Endothelial cell of umbilical vein (primary cell): ENCODE measurements at places on chromosomes 6 and 20. TPM values are rescaled to one million over a fixed set of nuclear protein-coding genes. Genes with fewer than 3 reads are reported as not detected.

- DNase-seq: no peak
Measured at GRCh38 chr6:87995461-87995860, 52.2 kb upstream of the SPACA1 start.

DNA sequence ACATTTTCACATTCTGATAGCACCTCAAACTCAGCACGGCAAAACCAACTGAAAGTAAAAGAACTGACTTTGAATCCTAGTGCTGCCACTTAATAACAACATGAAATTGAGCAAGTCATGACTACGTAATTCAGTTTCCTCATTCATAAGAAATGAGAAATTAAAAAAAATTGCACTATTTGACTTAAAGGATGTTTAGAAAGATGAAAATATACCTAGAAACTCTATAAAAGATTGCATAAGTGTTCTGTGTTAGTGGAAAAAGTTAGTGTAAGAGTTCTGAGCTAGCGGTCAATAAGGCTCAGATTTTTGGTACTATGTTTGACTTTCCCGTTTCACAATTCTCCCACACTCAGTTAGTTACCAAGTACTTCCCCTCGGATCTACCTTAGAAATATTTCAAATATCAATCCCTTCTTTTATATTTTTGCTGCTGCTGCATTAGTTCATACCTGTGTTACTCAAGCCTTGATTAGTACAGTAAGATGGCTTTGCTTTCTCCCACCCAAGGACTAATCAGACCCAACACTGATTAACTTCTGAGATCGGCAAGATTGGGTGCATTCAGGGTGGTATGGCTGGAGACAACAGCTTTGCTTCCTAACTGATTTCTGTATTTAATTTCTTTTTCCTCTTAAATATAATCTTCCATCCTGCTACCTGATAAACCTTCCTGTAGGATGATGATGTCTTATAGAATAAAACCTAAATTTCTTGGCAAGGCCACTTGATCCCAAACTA is 25.9 kb downstream of the ECHDC1 start:
- DNase-seq: no peak

GRCh38 chr6:44451803-44452695 is 64.5 kb downstream of the CDC5L start:
- no peak for DNase-seq

GRCh38 chr6:112156668-112157067 is 69.3 kb downstream of the FAM229B start:
- DNase-seq: peak; percentile 45

DNA sequence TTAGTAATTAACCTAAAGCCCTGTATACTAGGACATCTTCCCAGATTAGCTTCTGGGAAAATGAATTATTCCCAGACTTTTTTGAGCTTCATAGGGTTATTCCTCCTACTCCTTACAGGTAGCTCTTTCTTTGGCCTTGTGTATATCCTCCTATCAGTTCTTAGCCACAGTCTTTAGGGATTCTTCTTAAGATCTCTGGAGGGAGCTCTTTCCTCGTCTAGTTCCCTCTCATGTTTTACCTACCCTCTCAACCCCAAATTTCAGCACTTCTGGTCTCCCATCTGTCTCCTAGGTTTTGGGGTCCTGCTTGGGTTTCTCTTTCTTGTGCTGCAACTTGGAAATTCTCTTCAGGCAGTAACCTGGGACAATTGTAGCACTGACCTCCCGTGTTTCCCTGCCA is 46.4 kb upstream of the SLC35B3 start:
- no peak for DNase-seq

- DNase-seq: no peak
Measured at GRCh38 chr20:21820688-21821087, 115.2 kb downstream of the PAX1 start.

HTR1E gene
- not detected in 2 replicates for polyA plus RNA-seq

OTOR gene
- not detected in 2 replicates for polyA plus RNA-seq

CALHM4 gene
- polyA plus RNA-seq: 1.2 and 1.5 TPM in 2 replicates
